Activated CD4-positive, alpha-beta T cell treated with anti-CD3 and anti-CD28 coated beads, Interleukin-2, amount 50 U/mL, for 1 hour (primary cell): ENCODE measurements at places on chromosomes 1 and 21.

- DNase-seq = no peak
These were observed 96.5 kb upstream of the WNT4 start for GRCh38 chr1:22239378-22239777.

- no peak for DNase-seq
These were observed 207.4 kb upstream of the CHRM3 start for GRCh38 chr1:239178961-239179360.

DNA sequence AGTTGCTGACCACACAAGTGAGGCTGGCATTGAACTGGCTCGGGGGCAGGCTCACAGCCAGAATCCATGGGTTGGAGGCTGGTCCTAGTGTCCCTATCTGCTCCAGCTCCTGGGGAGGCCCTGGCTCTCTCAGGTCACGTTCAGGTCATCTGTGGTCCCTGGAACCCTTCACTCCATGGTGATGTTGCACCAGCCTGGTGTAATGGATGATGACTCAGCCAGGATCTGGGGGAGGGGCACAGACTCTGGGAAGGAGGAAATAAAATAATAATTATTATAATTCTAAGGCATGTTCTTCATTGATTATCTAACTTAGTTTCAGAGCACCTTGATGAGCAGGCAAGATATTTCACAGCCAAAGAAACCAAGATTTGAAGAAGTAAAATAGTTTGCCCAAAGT is 26.6 kb upstream of the FCRL4 start:
- no peak for DNase-seq

DNA sequence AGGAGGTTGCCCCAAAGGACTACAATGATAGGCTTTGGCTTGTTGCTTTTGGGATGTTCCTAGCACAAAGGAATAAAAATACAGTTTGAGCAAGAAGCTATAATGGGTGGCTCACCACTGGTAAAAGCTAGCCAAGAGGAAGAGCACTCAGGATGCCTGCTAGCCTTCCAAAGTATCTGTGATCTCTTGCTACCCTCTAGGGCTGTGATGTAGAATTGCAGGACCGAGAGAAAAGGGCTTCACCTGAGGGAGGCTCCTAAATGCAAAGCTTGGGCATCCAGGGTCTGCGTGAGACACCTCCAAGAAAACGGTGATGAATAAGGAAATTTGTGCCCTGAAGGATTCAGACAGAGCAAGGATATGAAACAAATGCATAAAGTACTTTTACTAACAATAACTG is 17.7 kb downstream of the IVL start:
- DNase-seq = no peak

DNA sequence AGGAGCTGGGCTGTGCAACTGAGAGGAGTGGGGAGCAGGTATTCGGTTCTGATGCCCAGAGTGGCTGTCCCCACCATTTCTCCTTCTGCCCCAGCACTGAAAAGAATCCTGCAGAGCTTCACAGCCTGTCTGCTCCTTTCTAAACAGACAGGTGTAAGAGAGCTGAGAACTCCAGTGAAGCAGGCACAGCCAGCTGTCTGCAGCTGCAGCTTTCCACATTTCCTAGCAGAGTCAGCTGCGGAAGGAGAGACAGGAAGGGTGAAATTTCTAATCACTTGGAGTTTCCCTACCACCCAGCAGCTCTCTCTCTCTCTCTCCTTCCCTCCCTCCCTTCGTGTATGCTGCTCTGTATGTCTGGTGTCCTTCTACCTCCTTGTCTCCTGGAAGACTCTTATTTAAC is 40.5 kb upstream of the GJB5 start:
- DNase-seq = no peak
